NCI-H1105 treated with DMSO at 0.1 percent for 48 hours (cell line): ENCODE measurements at places on chromosomes 7 and 10.
A peak's percentile ranks its signal among the peaks of the same experiment; 100 is the strongest.

- no peak for DNase-seq
These were observed 8.2 kb downstream of the MINDY3 start for GRCh38 chr10:15852111-15852557.

- DNase-seq = no peak
These were observed 17.2 kb downstream of the STX1A start for GRCh38 chr7:73702226-73702625.

DNA sequence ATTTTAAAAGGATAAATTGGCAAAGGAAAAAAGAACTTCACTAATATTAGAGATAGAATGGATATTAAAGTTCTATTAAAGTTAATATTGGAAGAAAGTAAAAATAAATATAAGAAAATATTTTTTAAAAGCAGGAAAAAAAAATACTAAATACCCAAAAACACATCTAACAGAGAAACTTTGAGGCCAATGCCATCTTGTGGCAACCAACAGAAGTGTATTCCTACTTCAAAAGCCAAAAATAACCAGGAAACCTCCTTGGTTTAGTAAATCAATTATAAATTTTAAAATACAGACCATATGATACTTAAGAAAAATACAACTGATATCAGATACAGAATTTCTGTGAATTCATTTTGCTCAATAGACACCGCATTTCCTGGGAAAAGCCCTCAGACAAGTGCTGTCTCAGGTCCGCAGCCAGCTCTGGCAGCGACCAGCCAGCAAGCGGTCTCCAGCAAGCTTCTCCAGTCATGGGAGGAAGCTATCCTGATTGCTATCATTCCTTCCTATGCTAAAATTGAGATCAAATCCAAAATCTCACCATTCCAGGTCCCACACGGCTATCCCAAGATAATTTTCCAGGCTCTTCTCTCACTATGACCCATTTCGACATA is 65.3 kb downstream of the LMBR1 start:
- DNase-seq = no peak

DNA sequence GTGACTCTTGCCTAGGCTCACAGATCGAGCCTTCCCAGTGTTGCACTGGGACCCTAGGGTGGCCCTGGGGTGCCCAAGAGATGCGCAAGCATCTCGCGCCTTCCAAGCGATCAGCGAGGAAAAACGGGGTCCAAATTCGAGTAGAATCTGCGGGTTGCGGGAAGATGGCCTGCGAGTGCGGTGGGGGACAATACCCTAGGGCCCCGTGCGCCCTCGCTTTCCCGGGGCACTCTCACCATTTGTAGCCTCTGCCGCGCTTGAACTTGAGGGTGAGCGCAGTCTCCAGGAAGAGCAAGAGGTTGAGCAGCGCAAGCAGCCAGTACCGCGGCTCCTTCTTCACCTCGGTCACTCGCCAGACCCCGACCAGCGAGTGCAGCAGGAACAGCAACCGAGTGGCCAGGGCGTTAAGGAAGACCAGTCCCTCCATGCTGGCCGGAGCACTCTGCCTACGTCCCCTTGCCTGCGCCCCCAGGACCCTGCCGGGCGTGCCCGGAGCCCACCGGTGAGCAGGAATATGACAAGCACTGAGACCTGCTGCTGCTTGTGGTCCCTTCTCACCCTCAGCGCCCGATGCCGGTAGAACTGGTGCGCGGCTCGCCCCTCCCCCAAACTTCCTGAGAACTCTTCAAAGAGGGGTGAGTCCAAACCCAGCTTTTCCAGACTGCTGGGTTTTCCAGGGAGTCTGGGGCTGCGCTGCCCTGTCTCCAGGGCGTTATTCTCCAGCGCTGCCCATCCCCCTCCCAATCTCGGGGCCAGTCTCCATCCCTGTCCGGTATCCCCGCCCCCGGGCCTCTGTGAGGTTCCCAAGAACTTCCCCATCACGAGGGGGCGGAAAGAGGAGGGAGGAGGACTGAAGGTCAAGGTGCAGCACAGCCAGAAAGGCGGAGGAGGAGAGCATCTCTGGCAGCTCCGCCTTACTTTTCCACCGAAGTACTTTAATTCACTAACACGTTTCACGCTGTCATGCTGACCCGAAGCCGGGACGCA is at the start of gene TMEM26:
Gene TMEM26 (minus strand): TSS at position 727 of the 987 bp plus-strand sequence. CDS start 300 bp downstream, at position 427.
- no peak for DNase-seq

- DNase-seq = no peak
These were observed 669.4 kb downstream of the PARD3 start for GRCh38 chr10:34145715-34146114.

GRCh38 chr10:51112013-51112412 is 37.7 kb downstream of the PRKG1 start:
- no peak for DNase-seq

- no peak for DNase-seq
These were observed 80.2 kb downstream of the KMT2C start for GRCh38 chr7:152355474-152356057.

GRCh38 chr10:73862011-73862410 is 12.3 kb downstream of the CAMK2G start:
- DNase-seq = no peak

DNA sequence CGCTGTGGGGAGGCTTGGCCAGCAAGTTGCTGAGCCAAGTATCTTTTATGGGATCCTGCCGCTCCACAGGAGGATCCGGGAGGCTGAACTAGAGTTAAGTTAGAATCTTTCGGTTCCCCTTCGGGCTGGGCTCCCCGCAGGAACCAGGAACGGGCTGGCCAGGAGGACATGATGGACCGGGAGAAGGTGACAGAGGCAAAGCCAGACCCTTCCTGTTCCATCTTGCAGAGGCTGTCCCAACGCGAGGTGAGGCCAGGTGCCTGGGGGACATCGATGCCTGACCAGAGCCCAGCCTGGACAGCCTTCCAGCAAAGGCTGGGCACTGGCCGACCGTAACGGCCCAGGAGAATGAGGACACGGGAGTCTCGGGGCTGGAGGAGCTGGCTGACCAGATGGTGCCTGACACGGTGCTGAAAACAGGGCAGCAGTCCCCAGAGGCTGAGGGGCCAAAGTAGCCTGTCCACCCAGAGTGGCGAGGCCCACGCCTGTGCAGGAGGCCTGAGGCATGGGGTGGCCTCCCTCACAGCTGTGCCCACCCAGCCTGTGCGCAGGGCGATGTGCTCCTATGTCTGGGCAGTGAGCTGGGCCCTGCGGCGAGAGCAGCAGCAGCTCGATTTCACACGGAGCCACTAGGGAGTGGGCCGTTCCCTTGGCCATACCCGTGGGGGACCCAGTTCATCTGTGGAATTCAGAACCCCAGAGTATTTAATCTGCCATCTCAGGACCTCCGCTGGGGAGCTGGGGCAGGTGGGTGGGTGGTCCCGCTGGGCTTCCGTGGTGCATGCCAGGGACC is 1.8 kb upstream of the PAOX start:
- DNase-seq = no peak

GRCh38 chr7:106891548-106892410 is 26.7 kb downstream of the PIK3CG start:
- peak; percentile 69 for DNase-seq

GRCh38 chr7:111827863-111828504 is 265.7 kb upstream of the IMMP2L start:
- DNase-seq = no peak

GRCh38 chr7:20798081-20798693 is 11.5 kb upstream of the SP8 start:
- peak; percentile 66 for DNase-seq

DNA sequence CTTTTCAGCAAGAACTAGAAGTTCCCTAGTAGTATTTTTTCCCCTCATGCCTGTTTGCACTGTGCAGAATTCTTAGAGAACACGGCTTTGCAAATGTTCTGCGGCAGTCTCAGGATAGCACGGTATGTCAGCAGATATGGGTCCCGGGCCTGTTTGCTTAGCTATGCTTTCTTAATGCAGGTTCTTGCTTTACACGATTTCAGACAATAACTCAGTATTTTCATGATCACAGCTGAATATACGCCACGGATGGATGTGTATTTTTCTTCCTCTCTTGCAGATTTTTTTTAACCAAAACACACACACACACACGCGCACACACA is 137.3 kb downstream of the HECW1 start:
- no peak for DNase-seq

DNA sequence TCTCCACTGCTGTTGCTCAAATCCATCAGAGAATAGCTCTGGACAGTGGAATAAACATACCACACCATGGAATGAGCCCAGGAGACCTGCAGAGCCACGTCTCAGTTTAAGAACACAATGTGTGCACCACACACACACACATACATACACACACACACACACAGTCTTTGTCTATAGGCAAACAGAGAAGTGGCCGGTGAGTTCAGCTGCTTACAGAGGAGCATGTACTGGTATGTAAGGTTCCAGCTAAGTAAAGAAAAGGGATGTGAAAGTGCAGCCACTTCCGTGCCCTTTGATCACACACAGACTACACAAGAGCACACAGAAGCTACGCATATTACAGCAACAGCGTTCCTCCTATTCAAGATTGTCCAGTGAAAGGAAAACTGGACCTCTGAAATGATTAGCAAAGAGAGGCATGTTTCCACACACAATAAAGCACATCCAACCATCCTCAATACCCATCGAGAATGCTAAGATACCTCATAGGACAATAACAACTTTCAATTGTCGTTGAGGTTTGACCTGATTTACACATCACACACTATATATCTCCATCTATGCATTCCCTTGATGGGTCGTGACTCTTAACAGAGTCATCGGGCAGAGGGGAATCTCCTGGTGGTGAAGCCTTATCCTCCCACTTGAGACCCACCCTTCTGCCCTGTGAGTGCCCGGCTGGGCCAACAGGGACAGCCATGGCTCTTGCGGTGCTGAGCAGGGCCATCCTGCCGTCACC is 23.6 kb downstream of the SLC35B4 start:
- no peak for DNase-seq

- no peak for DNase-seq
These were observed 123.4 kb upstream of the NEBL start for GRCh38 chr10:21020545-21020944.

GRCh38 chr10:24925799-24926198 is 26.6 kb downstream of the PRTFDC1 start:
- DNase-seq = no peak

GRCh38 chr7:140393756-140394306 is 4.5 kb downstream of the SLC37A3 start:
- DNase-seq = no peak

DNA sequence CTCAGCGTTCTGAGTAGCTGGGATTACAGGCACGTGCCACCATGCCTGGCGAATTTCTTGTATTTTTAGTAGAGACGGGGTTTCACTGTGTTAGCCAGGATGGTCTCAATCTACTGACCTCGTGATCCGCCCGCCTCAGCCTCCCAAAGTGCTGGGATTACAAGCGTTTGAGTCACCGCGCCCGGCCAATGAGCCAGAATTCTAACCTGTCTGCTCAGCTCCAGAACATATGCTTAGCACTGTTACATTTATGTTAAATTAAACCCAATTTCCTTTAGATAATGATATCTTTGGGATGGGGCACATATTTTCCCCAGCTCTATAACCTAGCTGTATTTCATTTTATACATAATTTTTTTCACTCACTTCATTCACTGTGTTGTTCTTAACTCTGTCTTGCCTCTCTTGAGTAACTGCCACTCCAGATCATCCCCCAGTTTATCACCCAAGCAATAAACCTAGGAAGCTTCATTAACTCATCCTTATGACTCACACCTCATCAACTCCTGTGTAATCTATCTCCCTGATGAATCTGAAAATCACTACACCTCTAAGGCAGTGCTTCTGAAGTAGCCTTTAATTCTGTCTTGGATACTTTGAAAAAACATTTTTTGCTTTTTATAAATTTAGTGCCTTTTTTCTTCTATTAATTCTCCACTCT is 559.7 kb upstream of the ZWINT start:
- no peak for DNase-seq

GRCh38 chr10:77560052-77560451 is 77.6 kb downstream of the KCNMA1 start:
- no peak for DNase-seq

GRCh38 chr7:44466300-44467216 is 23.9 kb downstream of the NUDCD3 start:
- no peak for DNase-seq

DNA sequence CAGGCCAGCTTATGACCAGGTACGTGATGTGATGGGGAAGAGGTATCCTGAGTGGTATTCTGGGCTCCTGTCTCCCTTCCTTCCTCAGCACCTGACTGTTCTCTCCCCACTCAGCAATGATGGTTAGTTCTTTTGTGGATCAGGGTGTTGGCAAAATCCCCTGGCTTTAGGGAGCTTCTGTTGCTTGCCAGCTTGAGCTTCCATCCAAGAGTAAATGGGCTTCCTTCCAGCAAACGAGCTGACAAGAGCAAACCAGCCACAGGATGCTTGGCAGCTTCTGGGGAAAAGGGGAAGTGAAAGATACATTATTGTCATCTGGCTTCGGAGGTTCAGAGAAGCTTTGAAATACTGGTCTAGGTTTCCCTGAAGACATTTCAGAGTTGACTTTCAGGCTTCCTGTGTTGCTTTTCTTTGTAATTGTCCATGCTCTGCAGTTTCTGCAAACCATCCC is 5.2 kb downstream of the DUSP5 start:
- peak; percentile 31 for DNase-seq

- DNase-seq = no peak
These were observed 54.7 kb upstream of the EGR2 start for GRCh38 chr10:62870866-62871265.

DNA sequence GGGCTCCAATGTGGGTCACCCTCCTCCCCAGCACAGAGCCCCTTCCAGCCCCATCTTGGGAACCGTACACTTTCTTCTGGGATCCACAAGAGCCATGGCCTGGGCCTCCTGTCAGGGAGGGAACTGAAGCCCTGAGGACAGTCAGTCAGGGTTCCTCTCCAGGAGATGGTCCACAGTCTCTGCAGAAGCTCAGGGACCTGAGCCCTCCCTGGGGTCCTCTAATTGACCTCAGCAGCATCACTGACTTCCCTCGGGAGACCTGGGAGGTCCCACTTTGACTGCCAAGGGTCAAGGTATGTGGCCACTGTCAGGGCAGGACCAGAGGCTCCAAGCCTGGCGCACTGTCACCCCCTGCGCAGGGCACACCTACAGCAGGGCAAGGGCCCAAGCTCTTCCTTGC is 32.3 kb downstream of the NOD1 start:
- DNase-seq = no peak

DNA sequence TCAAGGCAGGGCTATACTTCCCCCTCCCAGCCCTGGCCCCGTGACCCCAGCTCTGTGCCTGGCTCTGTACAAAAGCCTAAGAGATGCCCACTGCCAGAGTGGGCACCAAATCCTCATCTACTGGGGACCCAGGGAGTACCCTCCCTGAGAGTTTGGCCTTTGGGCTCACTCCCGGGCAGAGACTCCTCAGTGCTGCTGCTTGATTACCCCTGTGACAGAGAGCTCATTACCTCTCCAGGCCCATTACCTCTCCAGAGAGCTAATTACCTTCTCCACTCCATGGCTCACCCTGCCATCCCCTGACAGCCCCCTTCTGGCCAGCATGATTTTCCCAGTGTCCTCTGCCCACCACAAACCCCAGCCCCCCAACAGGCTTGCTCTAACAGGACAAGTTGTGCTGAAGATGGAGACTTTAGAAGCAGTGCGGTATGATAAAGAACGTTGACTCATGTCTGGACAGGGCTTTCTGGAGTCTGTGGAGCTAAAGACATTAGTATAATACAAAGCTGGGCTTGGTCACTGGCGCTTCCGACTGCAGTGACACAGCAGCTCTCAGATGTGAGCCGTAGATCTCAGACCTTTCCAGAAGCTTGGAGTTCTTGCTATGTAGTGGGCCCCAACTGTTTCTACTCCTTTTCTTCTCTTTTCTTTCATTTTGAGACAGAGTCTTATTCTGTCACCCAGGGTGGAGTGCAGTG is 111.3 kb upstream of the KCTD7 start:
- no peak for DNase-seq

GRCh38 chr7:146926841-146927240 is 810.2 kb downstream of the CNTNAP2 start:
- DNase-seq = no peak
